ENCODE measurements at places on chromosomes 11 and 22.

DNA sequence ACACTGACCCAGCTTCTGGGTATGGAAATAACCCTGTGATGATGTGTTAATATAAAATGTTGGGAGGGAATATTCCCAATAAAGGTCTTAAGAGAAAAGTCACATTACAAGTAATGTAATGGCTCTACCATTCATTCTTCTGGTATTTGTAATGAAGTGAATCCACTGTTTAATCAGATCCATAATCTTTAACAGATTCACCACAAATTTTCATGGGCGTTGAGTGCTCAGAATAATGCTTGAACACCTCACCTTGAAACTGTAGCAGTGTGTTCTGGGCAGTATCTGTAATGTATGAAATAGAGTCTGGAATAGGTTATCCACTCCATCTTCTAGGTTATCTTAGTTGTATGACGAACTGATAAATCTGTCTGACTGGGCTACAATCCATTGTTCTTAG lies 26.6 kb upstream of the CRTAM start:
- DNase-seq = no peak

GRCh38 chr11:24375931-24376330 lies 120.9 kb upstream of the LUZP2 start:
- DNase-seq = no peak

GRCh38 chr11:27012234-27012921 lies 18.5 kb downstream of the FIBIN start:
- no peak for DNase-seq

DNA sequence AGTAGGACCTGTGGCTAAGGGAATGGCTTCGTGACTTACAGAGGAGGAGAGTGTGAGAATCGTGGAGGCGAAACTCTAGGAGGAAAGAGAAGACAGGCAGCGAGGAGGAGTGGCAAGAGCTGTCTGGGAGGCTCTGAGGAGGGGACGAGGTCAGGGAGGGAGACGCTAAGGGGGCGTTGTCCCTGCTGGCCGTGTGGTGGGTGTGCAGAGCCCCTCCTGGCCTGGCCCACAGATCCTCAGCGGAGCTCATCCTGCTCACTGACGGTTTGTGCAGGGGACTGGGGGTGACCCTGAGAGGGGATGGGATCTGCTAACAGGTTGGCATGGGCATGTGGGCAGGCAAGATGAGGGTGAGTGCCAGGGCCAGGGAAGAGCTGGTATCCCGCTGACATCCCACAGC lies 56.5 kb upstream of the PRR5 start:
- no peak for DNase-seq

GRCh38 chr11:2662430-2663299 lies 37.1 kb downstream of the KCNQ1OT1 start:
- no peak for DNase-seq

DNA sequence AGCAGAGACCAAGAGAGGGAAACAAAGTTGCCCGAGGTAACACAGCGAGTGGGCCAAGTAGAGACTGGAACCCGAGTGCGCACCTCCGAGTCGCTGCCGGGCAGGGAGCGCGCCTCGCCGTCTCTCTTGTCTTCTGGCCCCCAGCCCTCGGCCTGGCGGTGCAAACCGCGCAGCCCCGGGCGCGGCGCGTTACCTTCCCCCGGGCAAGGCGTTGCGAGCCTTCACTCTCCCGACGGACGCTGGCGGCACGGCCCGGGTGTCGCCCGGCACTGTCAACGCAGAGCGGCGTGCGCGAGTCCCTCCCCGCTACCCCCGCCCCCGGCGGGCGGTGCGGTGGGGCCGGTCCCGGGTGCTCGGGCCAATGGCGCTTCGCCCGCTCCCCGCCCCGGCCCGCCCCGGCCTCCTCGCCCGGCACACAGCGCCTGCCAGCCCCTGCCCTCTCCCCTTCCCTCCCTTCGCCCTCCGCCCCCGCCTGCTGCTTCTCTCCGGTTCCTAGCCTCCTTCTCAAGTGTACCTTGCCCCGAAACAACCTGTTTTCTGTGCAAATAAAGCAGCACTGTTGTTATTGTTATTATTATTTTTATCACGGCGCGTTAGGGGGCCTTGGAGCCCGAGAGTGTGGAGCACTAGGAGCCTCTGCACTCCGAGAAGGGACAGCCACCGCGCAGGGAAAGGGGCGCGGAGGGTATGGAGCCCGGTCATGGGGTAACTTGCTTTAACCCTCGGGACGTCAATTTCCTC lies at the start of gene SYTL2:
TSS of gene SYTL2 (minus strand) at position 271 of the 741 bp plus-strand sequence. CDS start 53,416 bp downstream, outside the sequence.
- DNase-seq = peak; percentile 28
